ENCODE measurements at places on chromosomes 3 and 15. TPM values are rescaled to one million over a fixed set of nuclear protein-coding genes. Genes with fewer than 3 reads are reported as not detected.
A peak's percentile ranks its signal among the peaks of the same experiment; 100 is the strongest.

UBL7 gene
- total RNA-seq = 48.6 TPM

TMEM115 gene
- 13.1 TPM for total RNA-seq

VPS13C gene
- total RNA-seq = 40.1 TPM

PCSK6 gene
- total RNA-seq = 0.95 TPM

- no peak overlapping the region for H3K4me3 ChIP-seq
- H3K27me3 ChIP-seq = no peaks in the 10 kb centered on the region
- no peaks in the 10 kb centered on the region for H3K36me3 ChIP-seq
- H3K27ac ChIP-seq = no peak overlapping the region
- no peak for DNase-seq
- H3K4me1 ChIP-seq = no peaks in the 10 kb centered on the region
Measured at GRCh38 chr3:31839144-31839917, 141.7 kb downstream of the OSBPL10 start.

DNA sequence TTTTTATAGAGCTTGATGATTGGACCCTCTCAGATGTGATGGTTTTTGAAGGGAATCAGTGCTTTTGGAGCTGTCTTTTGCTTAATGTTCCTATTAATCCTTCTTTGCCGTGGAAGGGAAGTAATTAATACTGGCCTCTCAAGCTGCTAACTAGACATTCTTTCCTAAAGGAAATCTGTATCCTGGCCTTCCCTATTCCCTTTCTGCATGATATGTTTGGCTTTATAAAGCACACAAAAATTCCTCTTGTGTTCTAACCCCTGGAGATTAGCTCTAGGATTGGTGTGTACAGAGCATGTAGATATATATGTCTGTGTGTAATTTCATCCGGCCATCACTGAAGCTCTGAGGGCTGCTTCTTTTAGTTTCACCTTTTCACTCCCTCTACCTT, 6.9 kb downstream of the ATXN7 start:
- peaks cover 15% of the 10 kb centered on the region for H3K36me3 ChIP-seq
- no peak overlapping the region for H3K4me3 ChIP-seq
- DNase-seq = no peak
- peaks cover 49% of the 10 kb centered on the region for H3K4me1 ChIP-seq
- H3K27ac ChIP-seq = no peak overlapping the region

DNA sequence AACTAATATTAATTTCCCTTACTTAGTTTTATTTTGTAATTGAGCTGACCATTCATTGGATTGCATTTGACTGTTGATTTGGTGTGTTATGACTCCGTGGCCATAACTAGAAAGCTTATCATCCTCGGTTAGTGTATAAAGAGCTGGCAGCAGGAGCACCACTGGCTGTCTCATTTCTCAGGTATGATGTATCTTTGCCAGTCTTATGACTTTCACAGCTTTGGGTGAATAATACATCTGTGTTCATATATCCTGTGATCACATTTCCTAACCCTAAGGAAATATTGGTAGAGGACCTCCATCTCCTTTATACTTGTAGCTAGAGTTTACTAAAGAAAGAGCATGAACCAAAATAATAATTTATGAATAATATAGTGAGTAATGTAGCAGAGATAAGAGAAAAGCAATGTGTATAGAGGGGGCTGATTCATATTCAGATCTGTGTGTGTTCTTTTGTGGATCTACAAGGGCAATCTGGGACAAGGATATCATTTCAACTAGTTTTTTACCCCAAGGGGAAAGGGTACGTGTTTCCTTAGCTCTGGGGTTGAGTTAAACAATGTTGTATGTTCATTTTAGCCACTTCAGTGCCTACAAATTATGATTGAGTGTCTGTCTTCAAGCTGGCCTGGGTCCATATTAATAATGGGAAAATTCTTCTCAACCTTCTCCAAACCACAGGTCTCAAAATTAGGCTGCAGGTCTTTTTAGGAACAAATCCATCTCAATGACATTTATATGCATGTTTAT, 901.7 kb downstream of the NTRK3 start:
- no peak overlapping the region for H3K27ac ChIP-seq
- H3K36me3 ChIP-seq = no peaks in the 10 kb centered on the region
- no peak overlapping the region for H3K4me3 ChIP-seq
- no peak for DNase-seq
- H3K4me1 ChIP-seq = no peaks in the 10 kb centered on the region
- no peaks in the 10 kb centered on the region for H3K27me3 ChIP-seq

DNA sequence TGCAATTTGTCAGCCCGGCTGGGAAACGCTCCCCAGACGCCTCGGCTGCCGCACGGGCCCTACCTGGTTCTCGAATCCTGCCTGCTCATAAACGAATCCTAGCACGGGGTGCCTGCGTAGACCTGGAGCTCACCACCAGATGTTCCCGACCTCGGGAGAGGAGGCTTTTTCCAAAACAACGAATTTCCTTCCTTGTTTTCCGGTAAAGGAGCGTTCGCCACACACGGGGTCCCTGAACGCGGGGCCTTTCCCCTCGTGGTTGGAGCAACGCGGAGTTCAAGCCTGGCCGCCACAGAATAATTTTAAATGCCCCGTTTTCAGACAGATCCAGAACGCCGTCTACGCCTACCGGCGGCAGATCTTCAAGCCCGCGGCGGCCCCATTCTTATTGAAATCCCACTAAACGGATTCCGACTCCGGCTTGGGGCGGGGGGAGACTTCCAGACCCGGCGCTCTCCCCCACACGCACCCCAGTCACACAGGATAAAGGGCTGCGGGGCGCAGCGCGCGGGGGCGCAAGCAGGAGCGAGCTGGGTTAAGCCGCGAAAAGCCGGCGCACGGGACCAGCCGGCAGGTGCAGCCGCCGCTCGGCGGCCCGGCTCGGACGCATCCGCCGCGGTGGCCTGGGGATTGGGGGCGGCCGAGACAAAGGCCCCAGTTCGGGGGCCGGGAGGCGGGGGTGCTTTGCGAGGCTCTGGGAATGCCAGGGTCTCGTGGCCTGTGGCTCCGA, 895 bp downstream of the GATA2 start:
- H3K27ac ChIP-seq = no peak overlapping the region
- H3K4me1 ChIP-seq = peaks cover 16% of the 10 kb centered on the region
- peaks cover 58% of the 10 kb centered on the region for H3K27me3 ChIP-seq
- no peaks in the 10 kb centered on the region for H3K36me3 ChIP-seq
- peak; percentile 39 for DNase-seq
- no peak overlapping the region for H3K4me3 ChIP-seq

DNA sequence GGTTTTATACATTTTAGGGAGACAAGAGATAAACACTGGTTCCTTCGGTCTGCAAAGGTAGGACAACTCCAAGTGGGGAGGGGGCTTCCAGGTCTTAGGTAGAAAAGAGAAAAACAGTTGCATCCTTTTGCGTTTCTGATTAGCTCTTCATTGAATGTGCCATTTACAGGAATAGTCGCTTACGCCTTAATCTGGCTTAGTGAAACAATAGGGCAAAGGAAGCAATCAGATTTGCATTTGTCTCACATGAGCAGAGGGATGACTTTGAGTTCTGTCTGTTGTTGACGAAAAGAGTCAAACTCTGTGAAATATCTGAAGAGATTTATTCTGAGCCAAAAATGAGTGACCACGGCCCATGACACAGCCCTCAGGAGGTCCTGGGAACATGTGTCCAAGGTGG, 166.0 kb upstream of the ATP10A start:
- no peaks in the 10 kb centered on the region for H3K4me1 ChIP-seq
- H3K4me3 ChIP-seq = no peak overlapping the region
- no peak overlapping the region for H3K27ac ChIP-seq
- DNase-seq = no peak
- H3K36me3 ChIP-seq = no peaks in the 10 kb centered on the region

DNA sequence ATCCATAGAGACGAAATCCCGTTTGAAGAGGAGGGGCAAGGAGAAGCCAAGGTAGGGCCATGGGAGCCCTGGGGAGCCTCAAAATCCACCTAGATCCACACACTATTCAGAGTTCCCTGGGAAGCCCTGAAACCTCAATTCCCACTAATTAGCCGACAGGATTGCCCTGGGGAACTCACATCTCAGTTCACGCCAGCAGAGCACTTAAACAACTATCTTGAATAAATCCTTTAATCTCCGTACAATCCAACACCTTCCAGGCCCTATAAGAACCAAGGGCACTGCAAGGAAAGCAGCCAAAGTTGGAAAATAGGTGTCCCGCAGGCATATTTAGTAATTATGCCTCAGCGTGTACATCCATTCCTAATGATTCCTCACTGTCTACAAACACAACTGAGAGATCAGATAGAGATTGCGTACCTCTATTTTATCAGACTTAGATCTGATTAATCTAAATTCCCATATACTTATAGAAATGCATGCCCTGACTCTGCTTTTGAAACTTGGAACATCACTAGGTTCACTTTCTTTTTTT, 25.6 kb upstream of the EIF4A2 start:
- H3K4me1 ChIP-seq = peaks cover 17% of the 10 kb centered on the region
- DNase-seq = no peak
- no peak overlapping the region for H3K4me3 ChIP-seq
- H3K27me3 ChIP-seq = peaks cover 4% of the 10 kb centered on the region
- H3K36me3 ChIP-seq = peaks cover 5% of the 10 kb centered on the region

DNA sequence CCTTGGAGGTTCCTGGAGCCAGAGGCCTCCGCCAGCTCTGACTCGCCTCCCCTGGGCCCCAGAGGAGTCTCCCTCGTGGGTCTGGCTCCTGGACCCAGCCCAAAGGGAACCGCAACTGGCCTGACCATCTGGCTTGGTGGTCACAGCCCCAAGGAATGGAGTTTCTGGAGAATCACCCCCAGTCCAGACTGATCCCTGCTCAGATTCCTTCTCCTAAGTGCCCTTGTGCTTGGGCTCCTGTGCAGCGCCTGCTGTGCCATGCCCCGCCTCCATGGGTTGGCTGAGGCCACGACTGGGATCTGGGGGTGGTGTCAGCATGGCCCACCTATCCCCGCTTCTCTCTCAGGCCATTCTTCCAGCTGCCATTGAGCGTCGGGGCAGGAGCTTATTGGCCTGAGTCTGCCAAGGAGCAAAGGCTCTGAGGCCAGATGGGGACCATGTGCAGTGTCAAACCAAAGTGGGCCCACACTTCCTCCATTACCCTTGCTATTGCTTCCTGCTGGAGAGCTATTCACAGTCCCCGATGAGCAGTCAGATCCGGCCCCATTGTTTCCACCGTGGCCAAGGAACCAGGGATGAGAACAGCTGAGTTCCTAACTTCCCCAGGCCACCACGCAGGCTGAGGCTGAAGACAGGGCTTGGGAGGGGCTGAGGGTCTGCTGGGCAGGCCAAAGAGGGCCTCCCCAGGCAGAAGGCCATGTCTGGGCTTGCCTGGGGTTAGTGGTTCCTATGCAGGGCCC, 19.0 kb downstream of the CSPG4 start:
- peaks cover 4% of the 10 kb centered on the region for H3K4me1 ChIP-seq
- H3K36me3 ChIP-seq = no peaks in the 10 kb centered on the region
- DNase-seq = no peak
- peaks cover 9% of the 10 kb centered on the region for H3K27me3 ChIP-seq
- H3K4me3 ChIP-seq = no peak overlapping the region
- H3K27ac ChIP-seq = no peak overlapping the region

DNA sequence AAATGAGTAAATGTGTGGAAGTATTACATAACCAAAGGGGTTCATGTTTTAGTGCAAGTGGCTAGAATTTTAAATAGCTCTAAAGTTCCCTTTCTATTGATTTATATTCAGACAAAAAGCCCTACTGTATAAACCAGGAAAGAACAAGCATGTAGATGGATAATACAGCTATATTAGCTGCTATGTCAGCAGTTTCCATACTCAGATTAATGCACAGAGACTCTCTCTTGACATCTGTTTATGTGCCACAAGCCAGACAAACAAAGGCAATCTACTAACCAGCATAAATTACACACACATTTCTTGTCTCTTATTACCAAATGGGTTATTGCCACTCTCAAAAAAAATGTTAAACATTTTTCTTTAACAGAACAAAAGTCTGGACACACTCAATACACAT, 760.1 kb upstream of the NECTIN3 start:
- no peak for DNase-seq
- H3K4me1 ChIP-seq = peaks cover 14% of the 10 kb centered on the region
- H3K27me3 ChIP-seq = peaks cover 3% of the 10 kb centered on the region
- no peak overlapping the region for H3K4me3 ChIP-seq
- no peaks in the 10 kb centered on the region for H3K36me3 ChIP-seq

DNA sequence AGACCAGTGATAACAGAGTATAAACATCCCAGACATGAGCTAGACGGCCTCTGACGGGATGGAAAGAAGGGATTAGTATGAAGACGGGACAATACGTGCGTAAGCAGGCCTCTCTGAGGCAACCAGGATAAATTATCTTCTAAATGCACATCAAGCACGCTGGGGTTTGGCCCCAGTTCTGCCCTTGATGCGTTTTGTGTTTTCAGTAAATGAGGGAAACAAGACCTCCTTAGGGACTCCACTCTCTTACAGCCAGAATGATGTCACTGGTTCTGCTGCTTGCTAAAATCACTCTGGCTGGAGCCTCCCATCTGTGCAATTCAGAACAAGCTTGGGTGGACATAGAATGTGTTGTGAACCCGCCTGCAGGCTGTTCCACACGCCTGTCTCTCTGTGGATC, 156.0 kb upstream of the MCTP2 start:
- no peak for DNase-seq
- no peak overlapping the region for H3K4me3 ChIP-seq
- H3K36me3 ChIP-seq = no peaks in the 10 kb centered on the region
- no peak overlapping the region for H3K27ac ChIP-seq
- H3K27me3 ChIP-seq = peaks cover 3% of the 10 kb centered on the region

DNA sequence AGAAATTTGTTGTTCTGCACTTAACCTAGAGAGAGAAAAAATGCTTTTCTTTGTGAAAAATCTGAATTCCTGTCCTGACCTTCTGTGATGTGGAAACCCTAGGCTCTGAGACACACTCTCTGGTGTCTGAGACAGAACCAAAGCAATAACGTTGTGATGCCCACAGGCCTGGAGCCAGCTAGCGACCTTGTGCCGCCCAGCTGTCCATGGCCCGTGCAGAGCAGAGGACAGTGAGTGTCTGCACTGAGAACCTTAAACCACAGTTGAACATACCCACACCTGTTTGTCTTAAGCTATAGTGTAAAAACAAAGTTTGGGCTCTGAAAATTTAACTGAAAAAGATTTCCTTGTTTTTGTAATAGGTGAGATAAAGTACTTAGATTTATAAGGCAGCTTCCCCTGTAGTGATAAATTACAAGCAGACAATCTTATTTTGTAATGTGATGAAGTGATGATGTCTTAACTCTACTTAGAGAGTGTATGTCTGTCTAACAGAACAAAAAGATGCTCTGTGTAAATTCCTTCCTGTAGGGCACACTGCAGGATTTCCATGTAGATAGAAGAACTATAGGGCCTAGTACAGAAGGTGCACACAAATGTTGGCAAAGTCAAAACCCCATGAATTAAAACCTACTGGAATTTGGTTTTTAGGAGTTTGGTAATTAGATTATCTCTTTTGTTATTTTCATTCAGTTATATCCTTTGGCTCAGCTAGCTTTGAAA, 62.7 kb downstream of the SNRK start:
- no peaks in the 10 kb centered on the region for H3K27me3 ChIP-seq
- DNase-seq = no peak
- H3K27ac ChIP-seq = peak overlapping the region; percentile 27
- H3K36me3 ChIP-seq = peaks cover 84% of the 10 kb centered on the region
- H3K4me1 ChIP-seq = peaks cover 47% of the 10 kb centered on the region

GRCh38 chr3:146163584-146163983, 2.6 kb upstream of the PLOD2 start:
- no peak for DNase-seq
- peaks cover 49% of the 10 kb centered on the region for H3K27me3 ChIP-seq
- H3K36me3 ChIP-seq = no peaks in the 10 kb centered on the region
- peaks cover 15% of the 10 kb centered on the region for H3K4me1 ChIP-seq
- no peak overlapping the region for H3K4me3 ChIP-seq

GRCh38 chr3:169907476-169907875, 3.9 kb upstream of the SAMD7 start:
- H3K27me3 ChIP-seq = peaks cover 2% of the 10 kb centered on the region
- no peak overlapping the region for H3K27ac ChIP-seq
- no peak for DNase-seq
- peaks cover 3% of the 10 kb centered on the region for H3K36me3 ChIP-seq
